ENCODE measurements at places on chromosomes 3 and 15. TPM values are rescaled to one million over a fixed set of nuclear protein-coding genes. Genes with fewer than 3 reads are reported as not detected.
A peak's percentile ranks its signal among the peaks of the same experiment; 100 is the strongest.

PRTG gene
- total RNA-seq = 2.1 TPM

CHST13 gene
- total RNA-seq = 0.55 TPM

BFSP2 gene
- total RNA-seq = not detected

FAM107A gene
- 23.6 TPM for total RNA-seq

PLSCR2 gene
- total RNA-seq = 1.0 TPM

DNA sequence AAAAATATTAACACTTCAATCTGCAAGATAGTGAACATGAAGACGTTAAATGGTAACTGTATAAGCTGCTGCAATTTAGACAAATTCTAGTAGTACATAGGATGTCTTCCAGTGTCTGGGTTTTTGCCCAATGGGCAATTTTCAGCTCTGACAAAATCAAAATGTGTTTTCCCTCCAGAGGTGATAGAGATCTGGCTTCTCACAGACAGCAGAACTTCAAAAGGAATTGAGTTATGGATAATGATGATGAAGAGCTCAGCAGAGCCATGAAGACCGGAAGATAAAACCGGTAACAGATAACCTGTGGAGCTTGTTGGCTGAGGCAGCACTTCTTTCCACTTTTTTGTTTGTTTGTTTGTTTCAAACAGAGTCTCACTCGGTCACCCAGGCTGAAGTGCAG, 89.4 kb upstream of the NTRK3 start:
- no peak overlapping the region for H3K4me3 ChIP-seq
- H3K36me3 ChIP-seq = no peaks in the 10 kb centered on the region
- DNase-seq = no peak
- H3K27ac ChIP-seq = no peak overlapping the region

- no peaks in the 10 kb centered on the region for H3K27me3 ChIP-seq
- no peak overlapping the region for H3K4me3 ChIP-seq
- H3K27ac ChIP-seq = no peak overlapping the region
- H3K36me3 ChIP-seq = no peaks in the 10 kb centered on the region
Measured at GRCh38 chr15:75163150-75163564, 38.5 kb upstream of the C15orf39 start.

GRCh38 chr3:155232605-155233004, 60.9 kb downstream of the STRIT1 start:
- peak; percentile 68 for DNase-seq
- no peaks in the 10 kb centered on the region for H3K36me3 ChIP-seq
- no peaks in the 10 kb centered on the region for H3K4me1 ChIP-seq
- H3K27me3 ChIP-seq = no peaks in the 10 kb centered on the region
- no peak overlapping the region for H3K27ac ChIP-seq
- H3K4me3 ChIP-seq = no peak overlapping the region

DNA sequence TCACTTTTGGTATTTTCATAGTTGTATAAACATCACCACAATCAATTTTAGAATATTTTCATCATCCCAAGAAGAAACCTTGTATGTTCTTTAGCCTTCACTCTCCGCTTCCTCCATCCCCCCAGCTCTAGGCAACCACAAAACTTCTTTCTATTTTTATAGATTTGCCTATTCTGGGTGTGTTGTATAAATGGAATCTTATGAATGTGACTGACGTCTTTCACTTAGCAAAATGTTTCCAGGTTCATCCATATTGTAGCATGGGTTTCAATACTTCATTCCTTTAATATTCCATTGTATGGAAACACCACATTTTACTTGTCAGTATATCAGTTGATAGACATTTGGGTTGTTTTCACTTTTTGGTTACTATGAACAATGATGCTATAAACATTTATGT, 335.8 kb upstream of the GOLIM4 start:
- no peak overlapping the region for H3K27ac ChIP-seq
- H3K36me3 ChIP-seq = no peaks in the 10 kb centered on the region
- H3K4me3 ChIP-seq = no peak overlapping the region
- no peak for DNase-seq

- DNase-seq = no peak
- H3K27ac ChIP-seq = no peak overlapping the region
- no peak overlapping the region for H3K4me3 ChIP-seq
- no peaks in the 10 kb centered on the region for H3K27me3 ChIP-seq
Measured at GRCh38 chr3:197482001-197482400, 73.8 kb downstream of the BDH1 start.

DNA sequence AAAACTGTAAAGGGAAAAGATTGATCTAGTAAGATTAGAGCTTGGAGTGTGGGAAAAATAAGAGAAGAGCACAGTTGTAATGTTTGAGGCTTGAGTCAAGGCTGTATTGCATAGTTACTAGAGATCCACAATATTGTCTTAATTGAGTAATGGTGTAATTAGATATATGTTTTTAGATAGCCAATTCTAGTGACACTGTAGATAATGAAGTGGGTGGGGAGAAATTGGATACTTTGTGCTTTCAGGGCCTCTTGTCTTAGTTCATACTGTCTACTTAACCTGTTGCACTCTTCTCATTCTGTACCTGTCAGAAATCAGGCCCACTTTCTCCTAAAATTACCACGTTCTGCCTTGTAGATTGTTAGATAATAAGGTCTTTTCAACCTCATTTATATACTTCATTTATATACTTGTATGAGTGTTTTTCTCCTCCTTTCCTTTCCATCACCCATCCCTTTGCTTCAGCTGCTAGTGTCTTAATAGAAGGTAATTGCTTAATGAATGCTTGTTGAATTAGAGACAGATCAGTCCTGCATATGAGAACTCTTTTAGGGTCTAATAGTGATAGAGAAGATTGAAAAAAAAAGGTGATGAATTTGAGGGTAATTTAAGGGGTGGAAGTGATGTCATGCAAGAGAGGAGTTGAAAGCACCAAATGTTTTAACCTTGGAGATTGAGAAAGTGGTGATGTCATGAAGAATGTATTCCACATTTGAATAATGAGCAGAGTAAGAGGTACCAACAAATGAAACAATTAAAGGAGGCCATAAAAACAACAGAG, 32.0 kb downstream of the PIK3CA start:
- peak overlapping the region; percentile 90 for H3K27ac ChIP-seq
- no peaks in the 10 kb centered on the region for H3K27me3 ChIP-seq
- no peak for DNase-seq
- no peaks in the 10 kb centered on the region for H3K36me3 ChIP-seq

DNA sequence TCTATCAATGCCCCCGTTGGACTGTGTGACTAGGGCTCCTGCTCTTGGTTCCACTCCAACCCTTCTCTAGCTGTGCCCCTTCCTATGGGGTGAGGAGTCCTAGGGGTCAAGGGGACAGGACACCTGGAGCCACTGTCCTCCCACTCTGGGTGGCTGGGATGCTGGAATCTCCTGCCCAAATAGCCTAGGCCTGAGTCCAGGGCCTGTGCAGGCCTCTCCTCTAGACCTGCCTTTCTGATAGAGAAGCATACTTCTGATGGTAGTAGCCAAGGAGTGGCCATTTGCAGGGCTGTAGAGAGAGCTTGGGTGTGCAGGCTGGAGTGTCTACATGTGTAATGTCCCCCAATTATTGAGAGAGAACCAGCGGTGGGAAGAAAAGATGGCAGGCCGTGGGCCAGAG, 54.2 kb downstream of the ITGA11 start:
- H3K4me1 ChIP-seq = no peaks in the 10 kb centered on the region
- H3K36me3 ChIP-seq = peaks cover 1% of the 10 kb centered on the region
- no peak overlapping the region for H3K4me3 ChIP-seq
- H3K27ac ChIP-seq = no peak overlapping the region
- H3K27me3 ChIP-seq = no peaks in the 10 kb centered on the region
- no peak for DNase-seq
